Aorta (tissue), 5 donors: ENCODE measurements at places on chromosomes 2 and 18. TPM values are rescaled to one million over a fixed set of nuclear protein-coding genes. Genes with fewer than 3 reads are reported as not detected.

DNA sequence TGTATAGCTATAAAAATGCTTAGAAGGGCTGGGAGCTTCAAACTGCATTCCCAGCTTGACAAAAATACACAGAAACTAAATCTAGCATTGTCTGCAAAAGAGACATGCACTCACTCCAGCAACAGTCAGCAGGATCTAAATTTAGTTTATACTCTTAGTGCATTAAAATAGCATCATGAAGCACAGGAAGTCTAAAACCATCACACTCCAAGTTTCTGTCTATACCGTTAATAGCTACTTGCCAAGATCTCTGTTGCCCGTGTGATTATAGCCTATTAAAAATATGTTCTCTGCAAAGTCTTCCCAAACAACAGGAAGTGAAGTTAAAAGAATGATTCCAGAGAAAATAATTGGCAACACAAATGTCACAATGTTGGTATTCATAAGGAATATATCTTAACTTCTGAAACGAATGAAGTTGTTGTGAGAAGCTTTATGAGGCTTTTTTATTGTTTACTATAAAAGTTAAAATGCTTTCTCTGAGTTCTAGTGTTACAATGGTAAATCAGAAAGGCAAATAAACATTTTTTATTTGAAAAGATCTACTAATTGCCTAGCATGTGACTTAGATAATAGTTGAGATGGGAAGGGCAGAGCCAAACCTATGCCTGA, 184.2 kb downstream of the ZNF385B start:
- DNase-seq = no peak
- H3K27me3 ChIP-seq = no peaks in the 10 kb centered on the region
- no peaks in the 10 kb centered on the region for H3K36me3 ChIP-seq
- H3K4me1 ChIP-seq = no peaks in the 10 kb centered on the region
- H3K27ac ChIP-seq = no peak overlapping the region

DNA sequence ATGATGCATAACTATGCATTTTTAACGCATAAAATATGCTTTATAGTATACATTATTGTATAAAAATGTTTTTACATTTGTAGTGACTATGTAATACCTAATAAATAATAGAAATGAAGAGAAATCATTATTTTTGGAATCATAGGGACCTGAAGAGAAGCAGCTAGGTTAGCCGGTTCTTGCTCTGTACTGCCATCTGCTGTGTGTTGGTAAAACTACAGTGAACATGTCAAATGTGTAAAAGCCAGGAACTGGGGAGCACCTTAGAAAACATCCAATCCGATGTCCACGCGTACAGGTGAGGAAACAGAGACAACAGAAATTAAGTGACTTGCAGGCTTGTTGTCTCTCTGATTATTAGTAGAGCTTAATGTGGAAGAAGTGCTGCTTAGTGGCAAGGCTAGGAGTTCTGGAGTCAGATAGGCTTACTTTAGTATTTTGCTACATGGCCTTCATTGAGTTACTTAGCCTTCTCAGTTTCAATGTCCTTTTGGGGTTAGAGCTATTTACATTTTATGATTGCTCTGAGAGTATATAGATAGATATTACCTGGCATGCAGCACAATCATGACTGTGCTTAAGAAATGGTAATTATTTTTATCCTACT, 386.5 kb downstream of the DLGAP1 start:
- DNase-seq = no peak
- H3K4me1 ChIP-seq = no peaks in the 10 kb centered on the region
- H3K27ac ChIP-seq = no peak overlapping the region
- no peak overlapping the region for H3K4me3 ChIP-seq
- H3K36me3 ChIP-seq = no peaks in the 10 kb centered on the region
- no peaks in the 10 kb centered on the region for H3K27me3 ChIP-seq

- DNase-seq = peak; percentile 90
- no peak overlapping the region for H3K27ac ChIP-seq
- H3K27me3 ChIP-seq = no peaks in the 10 kb centered on the region
- no peaks in the 10 kb centered on the region for H3K36me3 ChIP-seq
- H3K4me1 ChIP-seq = no peaks in the 10 kb centered on the region
- peak overlapping the region; percentile 61 for H3K4me3 ChIP-seq
These were observed 154.6 kb downstream of the CCDC74A start for GRCh38 chr2:131682122-131682944.

DNA sequence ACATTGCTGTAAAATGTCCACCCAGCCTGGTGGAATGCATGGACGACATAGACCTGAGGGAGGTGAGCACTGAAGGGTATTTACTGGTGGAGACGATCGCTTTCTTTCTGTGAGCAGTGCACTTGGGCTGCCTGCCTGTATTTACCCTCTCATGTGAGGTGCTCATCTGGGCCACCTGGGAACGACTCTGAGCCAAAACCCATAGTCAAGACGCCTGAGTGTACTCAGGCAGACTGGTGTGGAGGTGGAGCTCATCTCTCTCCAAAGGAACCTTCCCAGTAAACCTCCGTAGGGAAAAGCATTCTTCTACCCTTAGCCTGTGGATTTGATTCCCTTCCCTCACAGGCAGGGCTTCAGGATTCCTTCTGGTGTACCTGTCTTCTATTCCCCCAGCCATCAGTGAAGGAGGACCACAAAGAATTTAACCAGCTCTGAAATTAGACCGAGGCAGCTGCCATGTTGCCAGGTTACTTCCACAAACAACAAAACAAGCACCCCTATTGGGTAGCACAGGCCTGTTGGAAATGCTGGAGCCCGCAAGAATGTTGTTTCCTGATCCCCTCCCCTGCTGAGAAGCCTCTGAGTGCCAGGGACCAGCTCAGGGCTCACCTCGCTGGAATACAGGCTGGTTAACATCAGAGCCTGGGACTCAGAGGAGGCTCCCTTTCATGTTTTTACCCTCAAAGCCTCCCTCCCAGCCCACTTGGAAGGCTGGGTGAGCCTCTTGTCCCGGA, 47.5 kb upstream of the TXNDC2 start:
- no peaks in the 10 kb centered on the region for H3K36me3 ChIP-seq
- H3K27ac ChIP-seq = no peak overlapping the region
- peaks cover 2% of the 10 kb centered on the region for H3K4me1 ChIP-seq
- DNase-seq = no peak
- no peaks in the 10 kb centered on the region for H3K27me3 ChIP-seq

DNA sequence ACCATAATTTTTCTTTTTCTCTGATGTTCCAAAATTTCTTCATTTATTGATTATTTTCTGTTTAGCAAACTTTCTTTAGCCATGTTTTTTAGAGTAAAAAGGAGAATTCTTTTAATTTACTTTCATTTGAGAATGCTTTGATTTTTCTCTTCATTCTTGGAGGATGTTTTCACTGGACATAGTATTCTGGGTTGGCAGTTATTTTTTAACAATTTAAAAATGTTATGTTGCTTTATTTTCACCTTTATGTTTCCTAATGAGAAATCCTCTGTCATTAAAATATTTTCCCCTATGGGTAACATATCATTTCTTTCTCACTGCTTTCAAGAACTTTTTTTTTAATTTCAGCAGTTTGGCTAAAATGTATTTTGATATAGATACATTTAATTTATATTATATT, 631.4 kb upstream of the CDH2 start:
- no peaks in the 10 kb centered on the region for H3K27me3 ChIP-seq
- no peak overlapping the region for H3K27ac ChIP-seq
- no peaks in the 10 kb centered on the region for H3K36me3 ChIP-seq
- H3K4me1 ChIP-seq = no peaks in the 10 kb centered on the region

GRCh38 chr2:71043531-71044407, 24.7 kb upstream of the NAGK start:
- H3K27ac ChIP-seq = no peak overlapping the region
- no peaks in the 10 kb centered on the region for H3K27me3 ChIP-seq
- H3K36me3 ChIP-seq = no peaks in the 10 kb centered on the region
- H3K4me1 ChIP-seq = no peaks in the 10 kb centered on the region

Gene KLHL14
- 0.36 TPM for total RNA-seq

Gene AQP12A
- not detected for total RNA-seq

Gene C2orf42
- total RNA-seq = 12.4 TPM

Gene HOXD8
- total RNA-seq = 11.5 TPM

Gene HMSD
- total RNA-seq = 0.16 TPM

Gene ZNF396
- total RNA-seq = 1.9 TPM

Gene MGAT5
- 49.7 TPM for total RNA-seq
